CD4-positive, alpha-beta memory T cell (primary cell): ENCODE measurements at places on chromosomes 1 and 21. TPM values are rescaled to one million over a fixed set of nuclear protein-coding genes. Genes with fewer than 3 reads are reported as not detected.

DNA sequence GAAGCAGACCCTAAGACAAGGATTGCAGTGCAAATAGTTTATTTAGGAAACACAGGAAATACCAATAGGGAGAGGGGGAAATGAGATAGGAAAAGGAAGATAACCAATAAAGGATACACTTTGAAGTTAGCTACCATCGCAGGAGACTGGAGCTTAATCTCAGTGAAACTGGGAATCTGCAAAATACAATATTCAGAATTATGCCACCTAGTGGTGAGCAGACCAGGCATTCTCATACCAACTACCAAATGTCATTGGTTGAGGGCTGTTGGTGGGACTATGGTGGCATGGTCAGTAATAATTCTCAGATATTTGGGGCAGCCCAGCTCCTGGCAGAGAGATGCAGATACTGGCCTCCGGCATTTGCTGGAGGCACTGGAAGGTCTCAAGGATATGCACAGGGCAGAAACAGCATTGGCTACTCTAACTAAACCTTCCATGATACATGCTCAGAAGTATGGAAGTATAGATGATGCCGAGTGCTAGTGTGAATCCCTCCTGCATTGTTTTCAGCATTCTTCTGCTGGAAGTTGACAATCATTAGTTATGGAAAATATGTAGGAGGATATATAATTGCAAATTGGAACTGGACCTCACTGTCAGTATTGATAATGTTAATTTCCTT, 11.8 kb upstream of the ZFP69B start:
- peak; percentile 44 for DNase-seq

GRCh38 chr1:117815926-117816325, 113.5 kb downstream of the GDAP2 start:
- no peak for DNase-seq

- DNase-seq, result no peak
Measured at GRCh38 chr1:37288900-37289299, 185.5 kb upstream of the ZC3H12A start.

DNA sequence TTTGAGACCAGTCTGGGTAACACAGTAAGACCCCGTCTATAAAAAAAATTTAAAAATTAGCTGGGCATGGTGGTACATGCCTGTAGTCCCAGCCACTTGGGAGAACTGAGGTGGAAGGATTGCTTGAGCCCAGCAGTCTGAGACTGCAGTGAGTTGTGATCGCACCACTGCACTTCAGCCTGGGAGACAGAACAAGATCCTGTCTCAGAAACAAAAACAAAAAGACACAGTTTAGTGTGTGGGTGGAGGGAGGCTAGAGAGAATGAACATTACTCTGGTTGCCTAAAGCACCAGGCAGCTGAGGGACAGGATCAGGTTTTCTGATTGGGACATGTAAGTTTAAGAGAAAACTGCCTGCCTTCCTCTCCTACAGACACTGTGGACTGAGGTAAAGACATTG, 42.3 kb downstream of the VAMP4 start:
- no peak for DNase-seq

- DNase-seq, result no peak
Measured at GRCh38 chr1:99407018-99407417, 142.7 kb downstream of the PLPPR4 start.

DNA sequence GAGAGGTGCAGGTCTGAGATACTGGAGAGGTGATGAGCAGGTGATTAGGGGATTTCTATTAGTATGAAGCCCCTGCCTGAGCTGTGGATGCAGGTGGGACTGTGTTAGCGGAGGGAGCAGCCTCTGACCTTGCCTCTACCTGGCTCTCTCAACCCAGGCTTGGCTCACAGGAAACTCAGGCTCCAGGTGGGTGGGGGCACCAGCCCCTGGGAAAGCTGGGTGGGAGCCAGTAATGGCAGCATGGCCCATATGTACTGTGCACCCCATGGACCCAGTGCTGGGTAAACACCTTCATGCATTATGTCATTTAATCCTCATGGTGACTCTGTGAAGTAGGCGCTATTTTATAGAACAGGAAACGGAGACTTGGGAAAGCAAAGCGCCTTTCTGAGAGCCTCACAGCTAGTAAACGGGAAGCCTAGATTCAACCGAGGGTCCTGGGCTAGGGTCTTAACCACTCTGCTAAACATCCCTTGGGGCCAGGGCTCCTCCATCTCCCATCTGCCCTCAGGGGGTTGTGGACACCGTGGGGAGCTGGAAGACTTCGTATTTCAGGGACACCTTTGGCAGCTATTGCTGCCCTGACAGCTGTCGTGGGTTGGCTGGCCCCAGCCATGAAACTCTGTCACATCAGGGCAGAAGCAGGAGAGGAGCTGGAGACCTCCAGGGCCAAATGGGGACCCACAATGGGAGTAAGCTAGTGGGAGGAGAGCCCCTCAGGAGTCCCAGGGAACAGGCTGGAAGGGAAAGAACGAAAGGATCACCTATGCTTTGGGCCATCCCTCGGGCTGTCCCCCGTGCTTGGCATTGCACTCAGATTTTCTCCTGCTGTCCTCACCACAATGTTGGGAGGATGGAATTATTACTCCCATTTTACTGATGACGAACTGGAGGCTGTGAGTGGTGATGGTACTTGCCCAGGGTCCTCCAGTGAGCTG, 59.6 kb upstream of the CSF3R start:
- DNase-seq, result no peak

DNA sequence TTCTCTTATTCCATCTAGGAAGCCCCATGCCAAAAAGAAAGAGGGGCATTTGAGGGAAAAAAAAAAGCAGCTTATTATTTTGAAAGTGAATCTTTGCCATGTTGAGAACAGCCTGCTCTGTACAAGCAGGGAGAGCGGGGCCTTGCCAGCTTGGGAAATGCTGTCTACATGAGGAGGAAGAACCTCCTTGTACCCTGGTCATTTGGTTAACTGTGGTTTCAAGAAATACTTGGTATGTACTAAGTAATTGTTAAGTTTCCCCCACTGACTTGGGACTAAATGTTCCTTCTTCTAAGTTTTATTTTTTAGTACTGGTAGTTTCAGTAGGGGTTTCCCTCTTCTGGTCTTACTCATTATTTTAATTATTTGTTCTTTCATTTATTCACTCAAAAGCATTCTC, 144.1 kb upstream of the HOOK1 start:
- DNase-seq, result no peak

GRCh38 chr21:17406202-17406601, 106.6 kb upstream of the CXADR start:
- no peak for DNase-seq

- no peak for DNase-seq
Measured at GRCh38 chr1:59743324-59744091, 71.2 kb upstream of the HOOK1 start.

DNA sequence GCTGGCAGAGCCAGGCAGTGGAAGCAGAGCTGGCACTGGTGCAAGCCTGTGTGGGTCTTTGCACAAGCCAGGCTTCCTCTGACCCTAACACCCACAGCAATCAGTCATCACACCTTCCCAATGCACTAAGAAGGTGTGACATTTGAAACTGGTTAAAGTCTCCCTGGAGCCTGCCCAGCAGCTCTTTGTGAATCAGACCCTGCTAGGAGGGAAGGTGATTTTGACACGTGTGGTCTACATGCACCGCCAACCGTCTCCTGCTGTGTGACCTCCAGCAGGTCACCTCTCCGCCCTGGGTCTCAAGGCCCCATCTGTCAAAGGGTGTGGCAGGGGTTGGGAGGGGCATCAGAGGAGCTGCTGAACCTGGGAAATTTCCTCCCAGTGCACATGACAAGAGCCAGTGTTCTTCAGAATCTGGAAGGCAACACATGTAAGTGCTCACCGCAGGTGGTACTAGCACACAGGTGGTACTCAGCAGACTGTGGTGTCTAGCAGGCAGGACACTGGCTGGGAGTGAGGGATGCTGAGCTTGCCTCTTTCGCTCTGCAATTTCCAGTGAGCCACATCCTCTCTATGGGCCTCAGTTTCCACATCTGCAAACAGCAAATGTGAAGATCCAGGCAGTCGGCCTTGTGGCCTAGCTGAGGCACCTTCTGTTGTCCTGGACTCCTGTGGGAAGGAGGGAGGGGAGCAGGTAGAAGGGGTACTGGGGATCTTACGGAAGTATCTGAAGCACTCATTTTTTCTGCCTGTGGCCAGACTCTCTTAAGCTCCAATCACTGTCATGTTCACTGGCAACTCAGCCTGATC, 123.2 kb downstream of the DMRTB1 start:
- DNase-seq, result no peak

DNA sequence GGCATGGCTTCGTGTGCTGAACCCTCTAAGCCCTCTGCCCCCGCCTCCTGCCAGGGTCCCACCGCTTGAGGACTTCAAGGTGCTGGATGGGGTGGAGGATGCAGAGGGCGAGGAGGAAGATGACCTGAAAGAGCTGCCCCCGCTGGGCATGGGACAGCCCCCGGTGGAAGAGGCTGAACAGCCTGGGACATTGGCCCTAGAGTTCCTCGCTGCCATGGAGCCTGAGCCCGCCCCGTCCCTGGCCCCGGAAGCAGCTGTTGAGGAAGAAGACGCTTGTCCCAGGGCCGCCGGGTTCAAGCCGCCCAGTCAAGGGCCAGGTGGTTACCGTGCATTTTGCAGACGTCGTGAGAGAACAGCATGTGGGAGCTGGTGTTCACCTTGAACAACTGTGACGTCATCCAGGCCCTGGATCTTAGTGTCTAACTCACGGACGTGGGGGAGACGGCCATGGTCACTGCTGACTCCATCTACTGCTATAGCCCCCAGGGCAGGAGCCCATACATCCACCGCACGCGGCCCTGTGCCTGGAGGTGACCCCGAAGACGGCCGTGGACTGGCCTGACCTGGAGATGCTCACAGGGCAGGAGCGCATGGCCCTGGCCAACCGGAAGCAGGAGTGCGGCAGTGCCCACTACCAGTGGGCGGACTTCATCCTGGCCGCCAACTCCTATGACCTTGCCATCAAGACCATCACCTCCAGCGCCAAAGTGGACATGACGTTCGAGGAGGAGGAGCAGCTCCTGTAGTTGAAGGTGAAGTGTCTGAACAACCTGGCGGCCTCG, 90.1 kb downstream of the PPP1R12B start:
- no peak for DNase-seq

DNA sequence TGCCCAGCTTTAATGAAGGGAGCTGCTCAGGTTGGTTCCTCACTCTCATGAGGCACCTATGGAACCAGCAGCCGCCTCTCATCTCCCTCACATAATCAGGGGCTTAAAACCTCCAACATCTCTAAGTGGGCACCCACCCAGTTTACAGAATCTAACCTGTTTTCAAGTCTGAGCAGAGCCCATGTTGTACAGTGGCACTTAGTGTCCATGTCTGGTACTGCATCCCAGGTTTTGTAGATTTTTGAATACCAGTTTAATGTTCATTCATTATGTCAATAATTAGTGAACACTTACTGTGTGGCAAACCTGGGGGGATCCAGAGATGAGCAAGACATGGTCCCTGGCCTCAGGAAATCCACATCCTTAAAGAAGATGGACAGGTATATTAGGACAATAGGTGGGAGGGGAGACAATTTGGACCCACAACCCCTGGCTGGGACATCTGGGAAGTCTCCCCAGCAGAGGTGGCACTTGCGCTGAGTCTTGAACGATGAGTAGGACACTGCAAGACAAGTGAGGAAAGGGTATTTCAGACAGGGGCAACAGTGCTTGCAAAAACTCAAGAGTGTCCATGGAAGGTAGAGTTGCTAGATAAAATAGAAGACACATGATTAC, 83.3 kb downstream of the LACTBL1 start:
- no peak for DNase-seq

DNA sequence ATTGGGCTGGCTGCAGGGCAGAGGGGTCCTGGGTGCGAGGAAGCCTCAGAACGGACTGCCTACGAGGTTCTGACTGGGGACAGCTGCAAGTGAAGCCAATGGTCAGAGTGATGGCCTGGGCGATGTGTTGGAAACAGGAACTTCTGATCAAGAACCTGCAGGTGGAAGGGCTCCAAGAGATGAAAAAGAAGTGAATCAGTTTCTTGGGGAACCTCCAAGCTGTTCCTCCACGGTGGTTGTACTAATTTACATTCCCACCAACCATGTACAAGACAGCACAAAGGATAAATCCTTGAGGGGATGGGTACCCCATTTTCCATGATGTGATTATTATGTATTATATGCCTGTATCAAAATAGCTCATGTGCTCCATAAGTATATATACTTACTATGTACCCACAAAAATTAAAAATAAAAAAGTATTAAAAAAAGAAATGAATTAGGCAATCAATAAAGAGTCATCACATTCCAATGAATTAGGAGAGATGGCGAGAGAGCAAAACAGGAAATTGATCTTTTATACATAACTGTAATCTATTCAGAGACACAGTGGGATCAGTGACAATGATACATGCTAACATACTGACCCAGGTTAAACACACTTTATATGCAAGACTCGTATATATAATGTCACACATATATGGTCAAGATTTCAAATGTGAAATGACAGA, 58.1 kb downstream of the PTPN14 start:
- no peak for DNase-seq

DNA sequence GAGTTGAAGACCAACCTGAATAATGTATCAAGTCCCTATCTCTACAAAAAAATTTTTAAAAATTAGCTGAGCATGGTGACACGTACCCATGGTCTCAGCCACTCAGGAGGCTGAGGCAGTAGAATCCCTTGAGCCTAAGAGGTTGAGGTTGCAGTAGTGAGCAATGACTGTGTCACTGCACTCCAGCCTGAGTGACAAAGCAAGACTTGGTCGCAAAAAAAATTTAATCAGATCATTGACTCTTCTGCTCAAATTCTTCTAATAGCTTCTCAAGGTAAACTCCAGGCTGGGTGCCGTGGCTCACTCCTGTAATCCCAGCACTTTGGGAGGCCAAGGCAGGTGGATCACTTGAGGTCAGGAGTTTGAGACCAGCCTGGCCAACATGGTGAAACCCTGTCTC, 85.9 kb upstream of the PUM1 start:
- DNase-seq, result no peak

GRCh38 chr1:240098534-240098933, 6.9 kb downstream of the FMN2 start:
- DNase-seq, result no peak

GRCh38 chr1:242089911-242090310, 91.0 kb upstream of the MAP1LC3C start:
- DNase-seq, result no peak

DNA sequence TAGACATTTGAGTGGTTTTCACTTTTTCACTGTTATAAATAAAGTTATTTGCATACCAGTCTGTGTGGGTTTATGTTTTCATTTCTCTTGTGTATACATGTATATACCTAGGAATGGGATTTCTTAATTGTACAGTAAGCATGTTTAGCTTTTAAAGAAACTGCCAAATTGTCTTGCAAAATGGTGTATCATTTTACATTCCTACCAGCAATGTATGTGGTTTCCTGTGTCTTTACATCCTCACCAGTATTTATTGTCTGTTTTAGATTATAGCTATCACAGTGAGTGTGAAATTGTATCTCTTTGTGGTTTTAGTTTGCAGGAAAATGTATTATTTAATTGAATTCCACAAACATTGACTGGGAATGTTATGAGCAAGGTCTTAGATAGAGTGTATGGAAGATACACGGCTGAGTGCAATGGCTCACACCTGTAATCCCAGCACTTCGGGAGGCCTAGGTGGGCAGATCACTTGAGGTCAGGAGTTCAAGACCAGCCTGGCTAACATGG, 57.3 kb downstream of the MACF1 start:
- no peak for DNase-seq

The HSD3B1 gene
- not detected for total RNA-seq

The DISP3 gene
- 0.61 TPM for total RNA-seq

The SAMSN1 gene
- 59.5 TPM for total RNA-seq

The UBE2U gene
- total RNA-seq, result not detected

The STUM gene
- total RNA-seq, result not detected

The PRR9 gene
- total RNA-seq, result not detected
